ENCODE measurements at places on chromosomes 12 and 14.

DNA sequence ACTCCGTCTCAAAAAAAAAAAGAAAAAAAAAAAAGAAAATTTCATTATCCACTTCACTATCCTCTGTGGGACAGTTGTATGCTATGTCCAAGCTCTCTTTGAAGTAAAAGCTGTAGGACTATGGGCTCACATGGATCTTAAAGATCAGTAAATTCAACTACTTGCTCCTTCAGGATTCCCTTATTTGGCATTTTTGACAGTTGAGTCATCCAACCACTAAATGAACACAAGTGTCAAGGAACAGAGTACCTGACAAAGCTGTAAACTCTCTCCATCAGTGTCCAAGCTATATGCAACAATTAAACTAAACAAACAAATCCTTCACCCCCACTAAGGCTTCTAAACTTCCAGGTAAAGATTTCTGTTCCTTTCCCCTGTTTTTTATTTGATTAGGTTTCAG lies 177.0 kb downstream of the CEP128 start:
- no peak for DNase-seq

DNA sequence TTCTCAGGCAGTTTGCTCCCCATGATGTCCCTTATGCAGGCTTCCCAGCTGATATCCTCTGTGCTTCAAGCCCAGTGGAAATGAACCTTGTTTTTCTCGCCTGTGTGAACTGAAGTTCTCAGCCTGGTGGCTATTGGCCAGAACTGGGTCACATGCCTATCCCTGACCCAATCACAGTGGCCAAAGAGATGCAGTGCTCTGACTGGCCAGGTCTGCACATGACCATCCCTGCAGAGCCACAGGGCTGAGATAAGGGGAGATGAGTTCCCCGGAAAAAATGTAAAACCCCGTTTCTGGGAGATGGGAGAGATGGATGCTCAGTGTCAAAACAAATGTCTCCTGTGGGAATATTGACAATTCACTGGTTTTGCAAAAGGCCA lies 34.7 kb upstream of the FZD10 start:
- no peak for DNase-seq

DNA sequence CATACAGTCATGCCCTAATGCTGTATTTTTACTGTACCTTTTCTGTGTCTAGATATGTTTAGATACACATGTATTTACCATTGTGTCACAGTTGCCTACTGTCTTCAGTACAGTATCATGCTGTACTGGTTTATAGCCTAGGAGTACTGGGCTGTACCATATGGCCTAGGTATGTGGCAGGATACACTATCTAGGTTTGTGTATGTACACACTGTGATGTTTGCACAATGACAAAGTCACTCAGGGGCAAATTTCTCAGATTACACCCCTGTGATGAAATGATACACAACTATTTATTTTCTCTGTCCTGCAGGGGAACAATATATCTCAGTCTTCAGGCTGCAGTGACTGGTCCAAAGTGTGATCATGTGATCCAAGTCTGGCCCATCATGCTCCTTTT lies 1076.1 kb downstream of the VRK1 start:
- DNase-seq: no peak

- no peak for DNase-seq
Observed at GRCh38 chr14:96038920-96039632, at the start of gene C14orf132. C14orf132 (plus strand) TSS chr14:96039362; CDS start chr14:96039501, 139 bp downstream.

DNA sequence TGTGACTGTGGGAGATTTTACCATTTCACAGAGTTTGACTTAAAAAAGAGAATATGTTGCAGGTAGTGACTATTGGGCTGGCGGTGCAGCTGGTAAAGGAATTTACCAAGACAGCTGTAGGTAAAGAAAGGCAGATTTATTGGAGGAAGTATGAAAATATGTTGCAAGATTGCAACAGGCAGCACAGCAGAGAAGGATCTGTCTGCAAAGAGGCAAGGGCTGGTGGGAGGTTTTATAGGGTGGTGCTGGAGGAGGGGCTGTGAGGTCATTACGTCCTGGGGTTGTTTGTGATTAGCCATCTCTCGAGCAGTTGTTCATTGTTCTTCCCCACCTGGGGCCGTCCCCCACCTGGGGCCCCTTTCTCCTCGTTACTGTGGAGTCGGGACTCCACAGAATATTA lies 62.1 kb downstream of the ACACB start:
- peak; percentile 35 for DNase-seq

DNA sequence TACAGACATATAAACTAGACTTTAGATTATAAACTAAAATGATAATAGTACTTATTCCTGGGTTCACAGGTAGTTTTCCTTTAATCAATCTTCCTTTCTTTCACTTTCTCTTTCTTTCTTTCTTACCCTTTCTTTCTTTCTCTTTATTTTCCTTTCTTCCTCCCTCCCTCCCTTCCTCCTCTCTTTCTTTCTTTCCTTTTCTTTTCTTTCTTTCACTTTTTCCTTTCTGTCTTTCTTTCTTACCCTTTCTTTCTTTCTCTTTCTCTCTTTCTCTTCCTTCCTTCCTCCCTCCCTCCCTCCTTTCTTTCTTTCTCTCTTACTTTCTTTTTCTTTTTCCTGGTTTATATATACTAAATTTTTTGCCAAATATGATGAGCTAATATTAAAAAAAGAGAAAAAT lies 61.5 kb downstream of the CMKLR1 start:
- DNase-seq: no peak

DNA sequence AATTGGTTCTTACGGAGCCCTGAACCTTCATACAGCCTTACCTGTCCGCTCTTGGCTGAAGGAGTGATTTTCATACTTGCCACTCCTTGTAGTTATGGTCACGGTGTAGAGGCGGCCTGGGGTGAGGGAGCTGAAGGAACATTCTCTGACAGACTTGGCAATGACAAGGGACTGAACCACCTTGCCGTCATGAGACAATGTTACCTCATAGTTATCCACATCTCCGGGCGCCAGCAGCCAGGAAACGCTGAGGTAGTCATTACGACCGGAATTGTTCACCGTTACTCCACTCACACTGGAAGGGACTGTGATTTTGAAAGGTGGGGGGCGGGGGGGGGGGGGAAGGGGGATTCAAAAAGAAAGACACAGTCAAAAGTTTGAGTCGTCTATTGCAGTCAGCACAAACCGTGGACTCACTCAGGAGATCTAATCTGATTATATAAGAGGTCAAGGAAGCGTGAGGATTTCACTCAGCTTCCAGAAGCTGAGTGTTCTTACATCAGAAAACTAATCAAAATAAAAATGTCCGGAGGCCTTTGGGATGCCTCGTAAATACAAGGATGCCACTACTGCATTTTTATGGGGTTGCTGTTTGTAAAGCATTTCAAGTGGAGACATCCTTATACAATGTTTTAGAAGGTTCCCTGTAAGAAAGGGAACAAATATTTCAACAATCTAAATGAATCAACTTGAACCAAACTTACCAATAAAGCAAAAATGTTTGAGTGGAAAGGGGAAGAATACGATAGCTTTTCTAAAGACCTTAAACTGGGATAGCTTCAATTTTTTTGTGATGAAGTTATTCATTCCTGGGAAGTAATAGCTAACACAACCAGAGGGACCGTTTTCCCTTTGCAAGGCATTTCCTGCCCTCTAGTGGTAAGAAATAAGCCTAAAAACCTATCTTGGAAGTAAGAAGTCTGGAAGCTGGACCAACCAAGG lies 60.6 kb downstream of the PTPRB start:
- peak; percentile 71 for DNase-seq

DNA sequence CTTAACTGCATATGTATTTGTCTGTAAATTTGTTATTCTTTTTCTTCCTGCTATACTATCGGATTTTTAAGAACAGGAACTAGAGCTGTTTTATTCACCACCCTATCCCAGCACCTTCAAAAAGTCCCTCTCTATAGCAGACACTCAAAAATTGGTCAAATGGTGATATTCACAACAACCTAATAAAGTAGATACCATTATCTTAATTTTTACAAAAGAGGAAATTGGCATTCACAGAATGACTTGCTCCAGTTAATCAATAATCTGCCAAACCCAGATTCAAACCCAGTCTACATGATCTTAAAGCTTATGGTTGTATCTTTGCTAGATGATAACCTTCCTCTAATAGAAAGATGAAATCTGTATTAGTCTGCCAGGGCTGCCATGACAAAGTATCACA lies 426.6 kb downstream of the EGLN3 start:
- no peak for DNase-seq

DNA sequence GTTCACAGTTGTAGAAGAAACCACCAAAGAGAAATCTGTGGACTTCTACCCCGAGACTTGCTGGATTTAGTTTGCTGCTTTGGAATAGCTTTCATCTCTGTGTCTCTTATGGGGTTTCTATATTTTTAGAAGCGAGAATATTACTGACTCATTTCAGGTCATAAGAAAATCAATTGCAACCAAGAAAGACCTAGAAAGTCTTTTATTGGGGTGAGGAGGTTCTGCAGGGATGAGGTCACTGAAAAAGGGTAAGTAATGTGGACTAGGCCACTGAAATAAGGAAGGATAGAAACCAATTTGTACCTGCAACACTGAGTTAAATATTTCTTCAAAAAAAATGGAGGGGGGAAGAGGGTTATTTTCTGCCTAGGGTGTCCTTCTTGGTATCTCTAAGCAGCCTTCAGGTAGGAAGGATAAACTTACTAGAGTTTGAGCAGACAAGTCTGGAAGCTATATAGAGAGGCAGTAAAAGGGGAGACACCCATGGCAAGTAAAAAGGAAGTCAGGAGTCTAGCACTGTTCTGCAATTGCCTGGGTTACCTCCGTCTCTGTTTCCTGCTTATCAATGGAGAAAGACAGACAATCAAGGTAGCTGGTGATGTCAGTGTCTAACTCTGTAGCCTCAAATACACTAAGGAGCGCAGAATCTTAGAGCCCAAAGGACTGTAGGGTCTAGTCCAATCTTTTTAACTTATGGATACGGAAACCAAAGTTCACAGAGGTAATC lies 19.6 kb upstream of the KERA start:
- no peak for DNase-seq

DNA sequence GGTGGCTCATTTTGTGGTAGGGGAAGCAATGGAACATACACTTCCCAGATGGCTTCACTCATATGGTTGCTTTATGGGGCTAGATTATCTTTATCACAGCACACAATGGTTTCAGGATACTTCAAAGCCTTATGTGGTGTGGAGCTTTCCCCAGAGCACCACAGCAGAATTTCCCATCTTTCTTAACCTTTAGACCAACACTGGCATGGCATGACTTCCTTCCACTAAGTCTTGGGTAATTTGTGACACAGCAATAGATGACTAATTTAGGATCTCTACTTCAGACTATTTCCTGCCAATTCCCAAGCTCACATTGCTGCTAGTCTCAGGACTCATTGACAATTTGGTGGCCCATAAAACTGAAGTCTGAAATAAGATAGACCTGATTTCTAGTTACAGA lies 36.9 kb upstream of the DCN start:
- DNase-seq: no peak

- DNase-seq: no peak
Observed at GRCh38 chr14:31920001-31920400, 157.1 kb upstream of the ARHGAP5 start.

- no peak for DNase-seq
Observed at GRCh38 chr14:31965071-31965734, 111.9 kb upstream of the ARHGAP5 start.

DNA sequence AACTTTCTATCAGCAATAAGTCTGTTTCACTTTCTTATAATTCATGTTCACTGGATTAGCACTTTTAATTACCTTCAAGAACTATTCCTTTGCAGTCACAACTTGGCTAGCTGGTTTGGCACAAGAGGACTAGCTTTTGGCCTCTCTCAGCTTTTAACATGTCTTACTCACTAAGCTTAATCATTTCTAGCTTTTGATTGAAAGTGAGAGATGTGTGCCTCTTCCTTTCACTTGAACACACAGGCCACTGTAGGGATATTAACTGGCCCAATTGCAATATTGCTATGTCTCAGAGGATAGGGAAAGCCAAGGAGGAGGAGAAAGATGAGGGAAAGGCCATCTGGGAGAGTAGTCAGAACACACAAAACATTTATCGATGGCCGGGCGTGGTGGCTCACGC lies 92.7 kb downstream of the PRICKLE1 start:
- DNase-seq: no peak

DNA sequence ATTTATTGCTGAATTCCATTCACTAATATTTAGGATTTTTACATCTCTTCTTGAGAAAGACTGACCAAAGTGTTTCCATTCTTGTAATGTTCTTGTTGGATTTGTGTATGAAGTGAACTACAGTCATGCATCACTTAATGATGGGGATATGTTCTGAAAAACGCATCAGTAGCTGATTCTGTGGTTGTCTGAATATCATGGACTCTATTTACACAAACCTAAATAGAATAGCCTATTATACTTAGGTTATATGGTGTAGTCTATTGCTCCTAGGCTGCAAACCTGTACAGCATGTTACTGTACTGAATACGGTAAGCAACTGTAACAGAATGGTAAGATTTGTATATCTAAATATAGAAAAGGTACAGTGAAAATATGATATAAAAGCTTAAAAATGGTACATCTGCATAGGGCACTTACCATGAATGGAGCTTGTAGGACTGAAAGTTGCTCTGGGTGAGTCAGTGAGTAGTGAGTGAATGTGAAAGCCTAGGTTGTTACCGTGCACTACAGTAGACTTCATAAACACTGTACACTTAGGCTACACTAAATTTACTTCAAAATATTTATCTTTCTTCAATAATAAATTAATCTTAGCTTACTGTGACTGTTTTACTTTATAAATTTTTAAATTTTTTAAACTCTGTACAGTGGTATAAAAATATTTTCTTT lies 27.6 kb upstream of the P2RX4 start:
- DNase-seq: no peak

DNA sequence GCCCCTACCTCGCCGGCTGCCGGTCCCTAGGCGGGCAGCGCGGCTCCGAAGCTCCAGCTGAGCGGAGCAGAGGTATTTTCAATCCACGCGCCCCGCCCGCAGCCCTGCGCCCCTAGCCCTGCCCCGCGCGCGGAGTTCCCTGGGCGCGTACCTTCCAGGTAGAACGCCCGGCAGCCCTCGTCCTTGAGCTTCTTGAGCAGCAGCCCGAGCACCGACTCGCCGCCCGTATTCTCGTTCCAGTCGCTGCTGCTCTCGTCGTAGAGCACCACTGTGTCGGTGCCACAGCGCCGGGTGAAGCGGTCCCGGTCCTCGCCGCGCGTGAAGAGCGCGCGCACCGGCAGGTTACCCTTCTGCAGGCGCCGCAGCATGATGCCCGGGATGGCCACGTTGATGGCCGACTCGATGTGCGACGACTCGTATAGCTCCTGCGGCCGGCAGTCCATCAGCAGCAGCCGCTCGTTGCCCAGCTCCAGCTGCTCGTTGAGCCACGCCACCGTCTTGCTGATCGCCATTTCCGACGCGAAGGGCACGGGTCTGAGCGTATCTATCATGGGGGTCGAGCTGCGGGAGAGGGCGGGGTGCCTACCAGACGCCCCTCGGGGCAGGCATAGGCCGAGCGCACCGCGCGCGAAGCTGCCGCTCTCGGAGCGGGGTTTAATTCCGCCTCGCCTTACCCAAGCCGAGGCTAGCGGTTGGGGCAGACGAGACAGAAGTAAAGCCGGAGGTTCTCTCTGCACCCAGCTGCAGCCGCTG lies 636 bp downstream of the DUSP6 start:
- no peak for DNase-seq

GRCh38 chr12:132477017-132477702 lies 12.8 kb upstream of the FBRSL1 start:
- peak; percentile 33 for DNase-seq
